ENCODE measurements at places on chromosomes 2 and 18.

DNA sequence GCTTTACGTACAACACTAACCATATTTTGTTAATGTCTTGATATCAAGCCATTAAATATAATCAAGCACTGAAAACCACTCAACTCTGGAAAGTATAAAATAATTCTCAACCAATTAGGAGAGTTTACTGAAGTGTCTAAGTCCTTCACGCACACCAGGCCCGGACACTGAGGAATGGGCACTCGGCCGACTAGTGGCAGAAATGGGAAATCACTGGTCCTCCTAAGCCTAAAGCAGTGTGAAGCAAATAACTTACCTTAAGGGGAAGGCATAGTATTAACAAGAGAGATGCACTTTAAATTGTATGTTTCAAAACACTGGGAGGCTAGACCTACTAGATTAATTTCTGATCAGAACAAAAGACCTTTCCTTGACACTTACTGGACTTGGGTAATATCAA lies 45.7 kb downstream of the FAM210A start:
- no peak for DNase-seq

GRCh38 chr2:218986148-218986761 lies 1.3 kb upstream of the FEV start:
- DNase-seq: no peak

DNA sequence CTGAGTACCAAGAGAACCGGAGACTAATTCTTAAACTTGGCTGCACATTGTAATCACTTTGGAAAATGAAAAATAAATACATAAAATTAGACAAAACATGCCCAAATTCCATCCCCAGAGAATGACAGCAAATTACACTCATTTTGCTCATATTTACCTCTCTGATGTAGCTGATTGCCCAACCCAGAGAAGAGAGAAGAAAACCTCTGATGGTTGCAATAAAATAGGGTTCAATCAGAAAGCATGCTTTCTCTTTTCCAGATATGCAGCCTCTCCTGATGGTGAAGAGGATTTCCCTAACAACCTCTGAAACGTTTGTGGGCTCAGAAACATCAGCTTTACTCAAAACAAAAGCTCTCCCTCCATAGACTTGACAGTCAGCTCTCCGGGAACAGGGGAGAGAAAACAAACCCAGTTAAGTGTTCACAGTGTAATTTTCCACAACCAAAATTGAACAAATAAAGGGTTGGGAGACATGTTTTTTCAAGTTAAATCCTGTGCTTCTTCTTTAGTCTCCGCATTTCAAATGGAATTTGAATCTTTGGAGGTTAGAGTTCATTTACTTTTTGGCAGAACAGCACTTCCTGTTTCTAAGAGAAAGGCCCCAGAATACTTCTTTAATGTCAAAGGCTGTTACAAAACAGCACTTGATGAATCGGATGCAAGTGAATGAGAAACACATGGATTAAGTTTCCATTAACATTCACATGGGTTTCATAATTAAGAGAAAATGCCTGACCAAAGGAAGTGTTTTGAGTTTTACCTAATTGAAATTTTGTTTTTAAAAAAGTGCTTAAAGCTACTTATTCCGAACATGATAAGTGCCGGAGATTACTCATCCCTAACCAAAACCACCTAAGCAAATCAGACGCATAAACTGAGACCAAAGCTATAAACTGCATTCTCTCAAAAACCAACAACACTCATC lies 570.1 kb upstream of the SYT4 start:
- no peak for DNase-seq

DNA sequence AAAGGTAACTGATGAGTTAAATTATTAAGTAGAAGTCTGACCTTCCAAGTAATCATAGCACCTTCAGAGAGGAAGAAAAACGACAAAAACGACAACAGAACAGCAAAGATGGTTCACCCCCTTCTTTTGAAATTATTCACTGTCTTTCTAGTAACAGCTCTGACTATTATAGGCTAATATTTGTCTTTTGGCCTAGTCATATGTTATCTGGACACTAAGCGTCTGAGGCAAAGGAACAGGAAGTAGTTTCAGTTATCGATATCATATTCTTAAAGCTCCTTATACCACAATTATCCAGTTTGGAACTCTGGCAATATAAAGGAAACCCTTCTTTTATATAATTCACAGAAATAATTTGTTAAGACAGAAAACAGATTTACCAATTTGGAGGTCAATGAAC lies 27.6 kb upstream of the SLC40A1 start:
- DNase-seq: no peak

GRCh38 chr2:34474646-34475045 lies 875.5 kb upstream of the FAM98A start:
- no peak for DNase-seq

DNA sequence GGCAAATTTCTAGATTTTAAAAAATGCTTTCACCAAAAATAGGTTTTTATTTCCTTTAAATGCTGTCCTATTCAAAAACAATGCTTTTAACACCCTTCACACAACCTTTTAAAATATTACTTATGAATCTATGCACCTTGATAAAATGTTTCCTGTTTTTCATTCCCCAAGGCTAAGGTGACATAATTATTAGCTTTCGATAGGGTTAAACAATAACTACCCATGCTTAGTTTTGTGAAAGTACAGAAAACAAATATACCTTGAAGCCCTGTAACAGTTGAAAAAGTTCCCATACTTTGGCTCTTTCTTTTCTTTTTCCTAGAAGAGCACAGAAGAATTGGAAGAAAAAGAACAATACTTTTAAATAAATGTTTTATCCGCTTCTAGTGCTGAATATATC lies 54.9 kb upstream of the ITPRID2 start:
- DNase-seq: no peak

DNA sequence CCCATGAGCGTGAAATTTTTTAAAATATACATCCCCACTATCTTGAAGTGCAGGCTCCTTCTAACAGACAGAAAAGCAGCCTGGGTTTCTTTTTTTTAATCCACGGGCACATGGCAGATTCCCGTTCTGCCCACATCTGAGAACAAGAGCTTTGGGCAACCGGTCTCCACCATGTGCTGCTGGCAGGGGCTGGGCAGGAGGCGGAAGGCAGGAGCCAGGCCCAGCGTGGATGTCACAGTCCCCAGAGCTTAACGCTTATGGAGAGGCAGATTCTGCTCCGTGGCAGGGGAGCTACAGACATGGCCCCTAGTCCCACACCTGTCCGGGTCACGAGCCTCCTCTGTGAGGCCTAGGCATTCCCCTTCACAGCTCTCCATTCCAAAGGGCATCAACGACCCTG lies 503.0 kb upstream of the MYT1L start:
- DNase-seq: no peak

GRCh38 chr2:16395601-16396000 lies 270.0 kb downstream of the CYRIA start:
- DNase-seq: no peak

DNA sequence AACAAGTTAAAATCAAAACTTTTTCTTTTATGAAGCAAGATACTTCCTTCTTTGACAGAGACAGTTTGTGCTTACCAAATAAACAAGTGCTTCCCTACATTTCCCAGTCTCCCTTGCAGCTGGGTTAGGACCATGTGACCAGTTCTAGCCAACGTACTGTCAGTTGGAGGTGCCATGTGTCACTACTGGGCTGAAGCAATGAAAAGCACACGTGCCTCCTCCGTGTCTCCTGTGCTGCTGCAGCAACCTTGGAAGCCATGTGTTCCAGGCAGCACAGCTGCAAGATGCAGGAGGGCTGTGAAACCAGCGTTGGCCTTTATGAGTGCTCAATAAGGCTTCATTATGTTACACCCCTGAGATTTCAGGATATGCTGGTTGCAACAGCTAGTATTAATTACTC lies 93.2 kb downstream of the DHRS9 start:
- DNase-seq: no peak

- no peak for DNase-seq
Measured at GRCh38 chr2:239278361-239278760, 122.5 kb downstream of the HDAC4 start.

DNA sequence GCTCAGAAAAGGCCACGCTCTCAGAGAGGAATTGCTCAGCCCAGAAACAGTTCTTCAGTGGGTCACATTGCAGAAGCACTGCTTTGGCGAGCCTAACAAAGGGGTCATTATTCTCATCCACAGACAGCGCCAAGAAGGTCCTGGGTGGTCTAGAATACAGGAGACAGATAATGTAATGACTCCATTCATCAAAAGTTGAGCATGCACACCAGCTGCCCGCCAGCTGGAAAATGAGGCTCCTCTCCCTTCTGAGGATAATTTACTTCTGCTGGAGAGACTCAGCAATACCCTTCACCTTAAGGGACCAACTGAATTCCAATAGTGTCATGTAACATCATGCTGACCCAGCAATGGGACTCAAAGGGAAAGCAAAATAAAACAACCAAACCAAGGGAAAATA lies 79.9 kb downstream of the TRIB2 start:
- DNase-seq: no peak

GRCh38 chr18:60389314-60389713 lies 16.7 kb upstream of the MC4R start:
- no peak for DNase-seq

GRCh38 chr2:118644190-118644589 lies 203.3 kb downstream of the EN1 start:
- DNase-seq: no peak

Measured in activated T-cell treated with anti-CD3 and anti-CD28 coated beads, Interleukin-2, amount 50 U/mL, for 1 hour (primary cell).